CD4-positive, alpha-beta T cell treated with Interleukin-17A for 1 hour (primary cell): ENCODE measurements at places on chromosomes 7 and 10.

DNA sequence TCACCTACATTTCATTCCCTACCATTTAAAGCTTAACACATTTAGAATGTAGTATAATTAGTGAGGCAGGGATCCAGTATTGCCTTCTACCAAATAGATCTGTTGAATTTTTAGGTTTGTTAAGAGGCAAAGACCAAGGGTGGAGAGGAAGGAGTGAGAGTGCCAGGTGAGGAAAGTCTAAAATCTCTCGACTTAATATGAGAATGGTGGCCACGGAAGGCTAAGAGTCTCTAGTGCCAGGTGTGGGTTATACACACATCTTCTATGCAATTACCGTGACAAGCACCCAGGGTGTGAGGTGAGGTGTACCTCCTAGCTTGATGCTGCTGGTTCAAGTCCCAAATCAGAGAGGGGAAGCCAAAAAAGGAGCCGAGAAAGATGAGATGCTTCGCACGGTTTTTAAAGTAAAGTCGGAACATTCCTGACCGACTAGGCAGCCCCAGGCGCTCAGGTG is 439 bp downstream of the IQUB start:
- no peak for DNase-seq

DNA sequence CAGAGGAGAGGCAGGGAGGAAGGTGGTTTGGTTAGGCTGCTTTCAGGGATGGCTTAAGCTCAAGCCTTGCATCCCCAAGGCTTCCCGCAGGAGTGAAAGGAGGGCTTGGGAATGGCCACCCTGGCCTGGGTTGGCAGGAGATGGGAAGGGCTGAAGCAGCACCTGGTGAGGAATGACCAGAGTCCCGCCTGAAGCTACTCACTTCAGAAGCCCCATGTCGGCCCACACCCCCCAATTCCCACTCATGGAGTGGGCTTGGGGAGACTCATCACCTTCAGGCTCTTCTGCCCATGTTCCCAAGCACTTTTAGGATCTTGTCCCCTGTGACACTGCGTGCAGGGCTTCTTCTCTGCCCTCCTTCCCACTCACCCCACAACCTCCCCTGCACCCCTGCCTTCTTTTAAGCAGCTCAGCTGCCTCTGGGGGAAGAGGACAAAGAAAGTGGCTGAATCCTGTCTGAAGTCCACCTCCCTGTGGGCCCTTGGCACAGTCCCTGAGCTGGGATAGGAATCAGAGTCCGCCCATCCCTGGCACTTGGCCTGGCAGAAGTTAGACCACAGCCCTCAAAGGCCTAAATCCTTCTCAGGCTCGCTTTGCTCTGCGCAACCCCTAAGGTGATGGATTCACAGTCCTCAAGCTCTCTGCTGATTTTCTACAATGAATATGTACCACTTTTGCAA is 16.5 kb downstream of the RGR start:
- no peak for DNase-seq

GRCh38 chr7:69770613-69771012 is 172.3 kb downstream of the AUTS2 start:
- DNase-seq, result no peak

DNA sequence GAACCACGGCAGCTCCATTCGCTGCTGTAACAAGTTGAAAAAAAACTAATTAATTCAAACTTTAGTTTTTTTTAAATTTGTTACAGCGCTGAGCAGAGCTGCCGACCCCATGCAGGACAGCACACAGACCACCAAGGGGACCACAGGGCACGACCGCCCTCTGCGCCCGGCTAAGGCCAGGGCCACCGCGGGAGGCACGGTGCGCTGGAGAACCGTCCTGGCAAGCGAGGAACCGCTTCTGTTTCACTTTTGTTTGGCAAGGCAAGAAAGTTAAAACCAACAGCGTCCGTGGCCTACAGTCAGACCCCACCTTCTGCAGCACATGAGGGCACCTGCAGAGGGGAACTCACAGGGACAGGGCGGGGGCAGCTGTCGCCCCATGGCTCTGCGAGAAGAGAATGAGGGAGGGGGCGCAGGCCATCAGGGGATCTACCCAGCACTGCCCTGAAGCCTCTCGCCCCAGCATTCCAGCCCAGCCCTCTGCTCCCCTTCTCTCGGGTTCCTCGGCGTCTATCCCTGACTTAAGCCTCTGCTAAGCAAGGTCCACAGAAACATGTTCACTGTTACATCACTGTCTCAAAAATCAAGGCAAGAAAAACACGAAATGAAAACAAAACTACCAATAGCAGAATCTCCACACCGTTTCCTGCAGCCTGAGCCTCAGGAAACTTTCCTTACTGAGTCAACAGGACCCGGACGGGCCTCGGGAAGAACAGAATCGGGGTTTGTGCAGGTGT is 204.4 kb downstream of the DIP2C start:
- peak; percentile 28 for DNase-seq

DNA sequence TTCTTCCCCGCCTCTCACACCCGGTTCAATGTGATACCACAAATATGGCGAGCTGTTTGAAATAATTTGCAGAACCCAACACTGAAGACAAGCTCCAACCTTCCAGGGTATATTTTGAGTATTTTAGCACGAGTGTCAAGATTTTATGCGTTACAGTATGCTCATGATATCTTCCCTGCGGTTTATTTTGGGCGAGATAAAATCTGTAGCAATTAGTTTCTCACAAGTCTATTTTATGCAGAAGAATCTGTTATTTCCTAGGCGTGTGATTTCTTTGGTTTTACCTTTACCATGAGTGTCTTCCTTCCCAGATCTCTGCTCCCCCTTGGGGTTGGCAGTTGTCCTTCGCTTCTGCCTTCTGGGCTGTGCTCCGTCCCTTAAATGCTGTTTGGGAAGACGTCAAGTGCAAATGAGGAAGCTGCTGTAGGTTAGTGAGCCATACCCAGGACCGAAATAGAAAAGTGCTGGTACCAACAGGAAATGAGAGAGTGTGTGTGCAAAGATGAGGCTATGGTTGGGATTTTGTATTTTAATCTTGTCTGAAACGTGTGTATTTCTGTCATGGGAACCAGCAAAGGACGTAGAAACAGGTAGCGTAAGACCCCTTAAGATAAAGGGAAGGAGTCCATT is 299.8 kb downstream of the KLF6 start:
- DNase-seq, result no peak

GRCh38 chr7:113179313-113179712 is 61.0 kb upstream of the SMIM30 start:
- no peak for DNase-seq

- no peak for DNase-seq
Measured at GRCh38 chr7:90965211-90965610, 299.0 kb upstream of the FZD1 start.

- no peak for DNase-seq
Measured at GRCh38 chr10:2529945-2530344, 537.4 kb upstream of the PFKP start.

DNA sequence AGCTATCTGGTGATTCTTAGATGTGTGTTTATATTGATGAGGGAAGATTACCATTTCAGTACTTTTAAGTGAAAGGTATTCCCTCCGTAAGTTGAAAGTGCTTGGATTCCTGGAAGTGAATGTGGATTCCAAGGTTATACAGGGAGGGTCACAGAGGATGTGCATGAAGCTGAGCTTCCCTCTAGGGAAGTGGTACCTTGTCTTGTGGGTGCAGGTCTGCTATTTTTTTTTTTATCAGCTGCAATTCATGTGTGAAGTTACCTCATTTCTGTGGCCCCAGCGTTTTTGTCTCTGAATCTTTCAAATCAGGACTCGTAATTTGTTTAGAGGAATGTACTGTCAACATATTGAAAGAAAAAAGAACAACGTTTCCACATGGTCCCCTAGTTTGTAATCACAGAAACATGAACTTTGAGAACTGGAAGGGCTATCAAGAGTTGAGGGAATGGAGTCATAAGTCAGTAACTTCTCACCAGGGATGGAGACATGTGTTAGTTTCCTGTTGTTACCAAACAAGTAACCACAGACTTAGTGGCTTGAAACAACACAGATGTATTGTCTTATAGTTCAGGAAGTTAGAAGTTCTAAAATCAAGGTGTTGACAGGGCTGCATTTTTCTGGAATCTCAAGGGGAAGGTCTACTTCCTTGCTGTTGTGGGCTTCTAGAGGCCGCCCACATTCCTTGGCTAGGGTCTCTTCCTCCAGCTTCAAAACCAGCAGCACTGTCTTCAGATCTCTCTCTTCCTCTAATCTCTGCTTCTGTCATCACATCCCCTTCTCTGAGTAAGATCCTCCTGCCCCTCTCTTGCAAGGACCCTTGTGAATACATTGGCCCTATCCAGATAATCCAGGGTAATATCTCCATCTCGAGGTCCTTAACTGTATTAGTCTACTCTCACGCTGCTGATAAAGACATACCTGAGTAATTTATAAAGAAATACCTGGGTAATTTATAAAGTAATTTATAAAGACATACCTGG is 64.4 kb downstream of the RAB18 start:
- peak; percentile 38 for DNase-seq

- DNase-seq, result no peak
Measured at GRCh38 chr7:23468526-23469149, 1.7 kb downstream of the IGF2BP3 start.

DNA sequence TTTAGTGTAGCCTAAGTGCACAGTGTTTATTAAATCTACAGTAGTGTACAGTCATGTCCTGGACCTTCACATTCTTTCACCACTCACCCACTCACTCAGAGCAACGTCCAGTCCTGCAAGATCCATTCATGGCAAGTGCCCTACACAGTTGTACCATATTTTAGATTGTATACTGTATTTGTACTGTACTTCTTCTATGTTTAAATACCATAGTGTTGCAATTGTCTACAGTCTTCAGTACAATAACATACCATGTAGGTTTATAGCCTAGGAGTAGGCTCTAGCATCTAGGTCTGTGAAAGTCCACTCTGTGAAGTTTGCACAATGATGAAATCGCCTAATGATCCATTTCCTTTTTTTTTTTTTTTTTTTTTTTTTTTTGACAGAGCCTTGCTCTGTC is 12.0 kb downstream of the EEPD1 start:
- no peak for DNase-seq

GRCh38 chr10:112701878-112702255 is 248.2 kb upstream of the TCF7L2 start:
- DNase-seq, result no peak

DNA sequence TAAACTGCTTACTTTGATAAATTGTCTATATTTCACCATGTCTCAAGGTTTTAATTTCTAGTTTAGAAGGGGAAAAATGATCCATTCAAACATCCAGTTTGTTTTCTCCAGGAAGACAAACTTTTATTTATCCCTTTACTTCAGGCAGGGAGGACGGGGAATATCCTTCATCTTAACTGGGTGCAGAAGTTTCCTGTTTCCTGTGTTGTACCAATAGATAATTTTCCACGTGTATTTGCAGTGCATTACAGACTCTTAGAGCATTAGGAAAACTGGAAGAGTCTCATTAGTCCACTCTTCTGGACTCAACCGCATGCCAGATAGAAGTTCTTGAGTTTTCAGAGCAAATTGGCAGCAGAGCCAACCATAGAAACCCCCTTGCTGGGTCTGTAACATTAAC is 39.4 kb upstream of the PIP4K2A start:
- DNase-seq, result no peak

- DNase-seq, result no peak
Measured at GRCh38 chr10:80429521-80429973, 21.2 kb downstream of the PRXL2A start.

DNA sequence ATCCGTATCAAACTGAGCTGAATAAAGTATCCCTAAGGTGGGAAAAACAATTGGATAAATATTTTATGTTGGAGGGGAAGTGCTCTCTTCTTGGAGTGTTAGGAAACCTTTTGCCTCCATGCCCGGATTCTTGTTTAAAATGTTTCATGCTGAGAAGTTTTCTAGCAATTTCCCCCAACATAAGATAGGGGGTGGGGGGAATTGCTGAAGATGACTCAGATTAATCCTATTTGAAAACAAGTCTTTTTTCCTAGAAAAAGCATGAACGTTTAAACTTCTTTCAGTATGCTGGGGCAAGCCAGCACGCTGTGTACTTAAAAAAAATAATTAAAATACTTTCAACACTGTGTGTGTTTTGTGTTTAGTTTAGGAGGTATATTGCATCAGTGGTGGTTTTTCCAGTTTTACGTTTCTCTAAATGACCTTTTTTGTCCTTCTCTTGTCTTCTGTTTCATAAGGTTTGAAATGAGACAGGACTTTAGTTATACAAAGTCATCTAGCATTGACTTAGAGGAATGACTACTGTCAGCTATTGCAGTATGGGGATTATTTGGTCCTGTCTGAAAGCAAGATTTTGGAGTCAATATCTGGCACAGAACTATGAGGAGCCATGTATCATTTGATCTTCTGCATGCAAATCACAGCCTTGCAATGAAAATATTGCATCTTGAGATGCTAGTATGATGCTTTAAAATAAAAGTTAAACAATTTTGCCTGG is 295.9 kb downstream of the GATA3 start:
- DNase-seq, result no peak

GRCh38 chr10:6678211-6678803 is 98.2 kb upstream of the PRKCQ start:
- DNase-seq, result peak; percentile 71

GRCh38 chr7:22586786-22587140 is 86.8 kb upstream of the STEAP1B start:
- no peak for DNase-seq
